ENCODE measurements at places on chromosomes 1 and 21.

DNA sequence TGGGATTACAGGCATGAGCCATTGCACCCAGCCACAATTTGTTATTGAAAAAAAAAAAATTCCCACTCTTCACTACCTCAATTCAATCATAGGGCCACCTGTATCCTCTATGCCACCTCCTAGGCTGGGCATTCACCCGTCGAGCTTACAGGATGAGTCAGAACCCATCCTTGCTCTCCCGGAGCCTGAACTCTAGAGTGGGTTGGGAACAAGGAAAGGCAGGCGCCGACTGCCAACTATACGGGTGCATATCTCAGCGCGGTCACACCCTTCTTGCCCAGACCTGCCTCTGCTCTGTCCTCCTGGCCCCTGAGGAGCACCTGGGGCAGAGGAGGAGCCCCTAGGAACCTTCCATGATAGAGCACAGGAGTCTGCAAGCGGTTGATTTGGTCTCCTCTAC, 21.4 kb upstream of the LBR start:
- DNase-seq: no peak

GRCh38 chr1:153506831-153507413, 28.9 kb downstream of the S100A6 start:
- DNase-seq: no peak

- DNase-seq: no peak
Measured at GRCh38 chr1:70760154-70760553, 287.5 kb downstream of the PTGER3 start.

DNA sequence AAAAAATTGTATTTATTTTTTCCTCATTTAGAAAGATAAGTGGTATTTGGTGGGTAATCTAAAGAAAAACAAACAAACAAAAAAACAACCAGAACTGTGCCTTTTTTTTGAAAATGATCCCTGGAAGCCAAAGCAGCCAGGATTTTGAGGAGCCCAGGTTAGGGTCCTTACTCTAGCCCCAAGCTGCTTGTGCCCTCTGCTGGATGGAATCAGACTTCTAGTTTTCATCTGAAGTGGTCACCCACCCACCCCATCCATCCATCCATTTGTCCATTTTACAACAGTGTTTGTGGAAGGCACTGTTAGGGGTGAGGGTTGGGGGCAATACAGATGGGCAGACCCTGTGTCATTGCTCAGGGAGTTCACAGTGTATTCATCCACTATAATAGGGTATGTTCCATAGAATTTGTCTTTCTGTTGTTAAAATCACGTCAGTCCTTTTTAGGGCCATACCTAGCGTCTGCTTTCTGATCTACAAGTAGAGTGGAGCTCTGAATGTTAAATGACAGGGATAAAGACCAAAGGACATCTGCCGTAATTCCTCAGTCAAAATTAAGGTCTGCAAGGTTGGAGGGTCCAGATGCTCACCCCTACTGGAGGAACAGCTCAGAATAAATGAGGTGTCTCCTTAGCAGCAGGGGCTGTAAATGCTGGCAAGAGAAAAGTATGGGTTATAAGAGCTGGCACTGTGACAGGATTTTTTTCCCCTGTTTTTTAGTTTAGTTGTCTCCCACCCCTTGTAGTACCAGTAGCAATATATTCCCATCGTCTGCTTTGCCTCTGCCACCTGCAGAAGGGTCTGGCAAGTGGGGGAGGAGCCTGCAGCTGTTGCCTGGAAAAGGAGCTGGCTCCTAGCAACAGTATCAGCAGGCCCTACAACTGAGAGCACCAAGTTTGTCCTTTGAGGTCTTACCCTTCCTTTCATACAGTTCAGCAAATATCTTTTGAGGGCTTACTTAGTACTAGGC, 3.2 kb downstream of the LRRC42 start:
- no peak for DNase-seq

- DNase-seq: no peak
Measured at GRCh38 chr1:57279909-57280666, 143.8 kb downstream of the DAB1 start.

- DNase-seq: no peak
Measured at GRCh38 chr1:95041491-95042165, 31.1 kb downstream of the ALG14 start.

DNA sequence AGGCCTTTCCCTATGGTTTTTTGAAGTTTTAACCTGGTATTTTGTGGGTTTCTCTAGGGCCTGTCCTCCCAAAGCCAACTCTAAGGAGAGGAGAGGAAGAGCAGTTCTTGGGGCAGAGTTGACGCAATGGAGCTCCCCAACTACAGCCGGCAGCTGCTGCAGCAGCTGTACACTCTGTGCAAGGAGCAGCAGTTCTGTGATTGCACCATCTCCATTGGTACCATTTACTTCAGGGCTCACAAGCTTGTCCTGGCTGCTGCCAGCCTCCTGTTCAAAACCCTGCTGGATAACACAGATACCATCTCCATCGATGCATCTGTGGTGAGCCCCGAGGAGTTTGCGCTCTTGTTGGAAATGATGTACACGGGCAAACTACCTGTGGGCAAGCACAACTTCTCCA, 38.2 kb downstream of the ZBTB40 start:
- no peak for DNase-seq

- DNase-seq: no peak
Measured at GRCh38 chr1:19689856-19690255, 25.2 kb downstream of the HTR6 start.

GRCh38 chr1:113055570-113055969, 17.4 kb upstream of the LRIG2 start:
- no peak for DNase-seq

DNA sequence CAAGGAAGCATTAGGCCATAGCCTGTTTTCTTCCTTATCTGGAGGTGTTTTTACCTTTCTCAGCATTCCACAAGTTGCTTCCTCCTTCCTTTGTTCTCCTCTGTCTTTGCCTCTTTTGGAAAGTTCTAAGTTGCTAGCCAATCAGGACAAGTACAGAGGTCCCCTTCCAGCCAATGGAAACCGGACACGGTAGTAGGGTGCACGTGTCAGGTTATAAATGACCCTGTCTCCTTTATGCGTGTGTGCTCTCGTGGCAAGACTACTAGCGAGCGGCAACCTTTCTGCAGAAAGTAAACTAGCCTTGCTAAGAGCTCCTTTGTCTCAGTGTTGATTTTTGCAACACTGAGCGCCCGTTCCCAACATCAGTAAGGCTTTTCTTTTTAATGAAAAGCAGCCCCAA, 1.5 kb upstream of the ACADM start:
- DNase-seq: no peak

DNA sequence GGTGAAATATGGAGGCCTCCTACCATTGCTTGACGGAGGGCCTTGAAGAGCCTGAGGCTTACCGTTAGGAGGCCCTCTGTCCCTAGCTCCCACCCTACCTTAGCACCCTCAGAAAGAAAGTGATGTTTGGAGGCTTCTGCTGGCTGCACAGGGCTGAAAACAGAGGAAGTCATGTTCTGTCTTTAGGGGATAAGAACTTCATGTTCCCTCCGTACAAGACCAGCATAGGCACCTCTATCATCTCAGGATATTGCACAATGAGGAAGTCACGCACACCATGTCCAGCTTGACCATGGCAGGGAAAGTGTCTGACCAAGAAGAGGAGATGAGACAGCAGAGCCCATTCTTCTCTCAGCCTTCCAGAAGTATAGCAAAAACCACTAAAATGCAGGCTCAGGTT, 13.8 kb downstream of the ADORA3 start:
- no peak for DNase-seq

GRCh38 chr1:68791800-68792199, 294.9 kb upstream of the DEPDC1 start:
- DNase-seq: no peak

- no peak for DNase-seq
Measured at GRCh38 chr1:154899041-154899440, 29.0 kb upstream of the KCNN3 start.

DNA sequence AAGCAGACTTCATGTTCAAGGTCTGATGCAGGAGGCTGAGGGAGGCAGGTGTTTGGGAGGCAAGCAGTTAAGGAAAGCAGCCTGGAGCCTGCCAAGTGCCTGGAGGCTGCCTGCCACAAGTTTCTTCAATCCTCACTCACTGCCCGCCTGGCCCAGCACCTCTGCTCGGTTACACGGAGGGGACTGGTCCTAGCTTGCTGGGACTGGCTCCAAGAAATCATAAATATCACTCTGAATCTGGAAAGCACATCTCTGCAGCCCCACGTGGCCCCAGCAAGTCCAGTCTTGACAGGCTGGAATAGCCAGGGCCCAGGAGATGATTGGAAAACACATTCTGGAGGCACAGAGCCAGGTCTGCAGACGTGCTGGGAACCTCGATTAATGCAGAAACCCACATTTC, 83.9 kb downstream of the BCAR3 start:
- no peak for DNase-seq

GRCh38 chr1:110065841-110066240, 4.6 kb downstream of the ALX3 start:
- no peak for DNase-seq

GRCh38 chr1:221161571-221162041, 282.4 kb downstream of the HLX start:
- no peak for DNase-seq

GRCh38 chr1:27137544-27138075, 17.3 kb downstream of the SLC9A1 start:
- DNase-seq: no peak

DNA sequence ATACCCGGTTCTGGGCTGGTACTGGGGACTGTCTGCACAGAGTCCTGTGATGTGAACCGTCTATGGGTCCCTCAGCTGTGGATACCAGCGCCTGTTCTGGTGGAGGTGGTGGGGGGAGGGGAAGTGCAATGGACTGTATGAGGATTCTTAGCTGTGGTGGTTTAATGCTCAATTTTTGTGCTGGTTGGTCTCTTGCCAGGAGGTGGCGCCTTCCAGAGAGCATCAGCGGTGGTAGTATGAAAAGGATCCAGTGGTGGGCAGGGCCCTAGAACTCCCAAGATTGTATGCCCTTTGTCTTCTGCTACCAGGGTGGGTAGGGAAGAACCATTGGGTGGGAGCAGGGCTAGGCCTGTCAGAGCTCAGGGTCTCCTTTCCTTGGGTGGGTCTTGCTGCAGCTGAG, 89.4 kb upstream of the B3GALT2 start:
- DNase-seq: no peak

- no peak for DNase-seq
Measured at GRCh38 chr1:7610106-7610731, 160.9 kb upstream of the VAMP3 start.

- no peak for DNase-seq
Measured at GRCh38 chr1:171137580-171137979, 46.9 kb downstream of the FMO3 start.

DNA sequence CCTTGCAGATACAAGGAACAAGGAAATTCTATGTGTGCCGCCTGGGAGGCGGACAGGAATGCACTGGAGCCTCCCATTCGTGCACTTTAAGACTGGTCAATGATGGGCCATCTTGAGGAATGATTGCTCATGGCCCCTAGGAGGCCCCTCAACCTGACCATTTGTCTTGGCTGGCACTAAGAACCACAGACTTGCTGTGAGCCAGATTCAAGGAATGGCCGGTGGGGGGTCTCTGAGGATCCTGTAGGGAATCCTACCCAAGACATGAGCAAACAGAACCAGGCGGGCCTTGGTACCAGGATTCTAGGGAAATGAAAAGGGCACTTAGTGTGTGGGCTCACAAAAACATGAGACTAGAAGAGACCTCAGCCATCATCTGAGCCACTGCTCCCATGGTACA, 28.1 kb upstream of the GOLT1A start:
- no peak for DNase-seq

DNA sequence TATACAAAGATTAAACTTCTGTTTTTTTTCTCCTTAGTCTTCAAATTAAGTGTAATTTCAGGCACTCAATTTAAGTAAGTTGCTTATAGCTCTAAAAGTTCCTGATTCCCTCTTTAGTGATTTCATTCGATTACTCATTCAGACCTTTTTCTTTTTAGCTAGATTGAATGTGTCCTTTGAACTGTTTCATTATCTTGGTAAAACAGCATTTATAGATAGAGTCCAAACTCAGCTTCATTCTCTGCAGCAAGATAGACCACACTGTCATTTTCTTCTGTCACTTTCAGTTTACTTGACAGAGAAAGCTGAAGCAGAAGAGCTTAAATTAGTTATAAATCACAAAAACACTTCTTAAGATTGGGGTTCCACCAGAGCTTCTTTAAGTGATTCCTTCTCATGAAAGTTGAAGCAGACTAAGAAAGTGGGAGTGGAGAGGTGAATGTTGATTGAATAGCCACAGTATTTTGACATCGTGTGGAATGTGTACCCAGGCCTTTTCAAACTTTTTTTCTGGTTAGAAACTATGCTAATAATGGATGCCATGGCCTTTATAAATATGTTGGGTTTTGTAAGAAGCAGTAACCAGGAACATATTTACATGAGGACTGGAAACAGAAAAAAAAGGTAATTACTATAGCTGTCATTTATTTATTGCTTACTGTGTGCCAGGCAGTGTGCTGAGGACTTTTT, 52.2 kb downstream of the ZBTB40 start:
- no peak for DNase-seq

GRCh38 chr1:83897516-83897915, 101.4 kb downstream of the TTLL7 start:
- no peak for DNase-seq

DNA sequence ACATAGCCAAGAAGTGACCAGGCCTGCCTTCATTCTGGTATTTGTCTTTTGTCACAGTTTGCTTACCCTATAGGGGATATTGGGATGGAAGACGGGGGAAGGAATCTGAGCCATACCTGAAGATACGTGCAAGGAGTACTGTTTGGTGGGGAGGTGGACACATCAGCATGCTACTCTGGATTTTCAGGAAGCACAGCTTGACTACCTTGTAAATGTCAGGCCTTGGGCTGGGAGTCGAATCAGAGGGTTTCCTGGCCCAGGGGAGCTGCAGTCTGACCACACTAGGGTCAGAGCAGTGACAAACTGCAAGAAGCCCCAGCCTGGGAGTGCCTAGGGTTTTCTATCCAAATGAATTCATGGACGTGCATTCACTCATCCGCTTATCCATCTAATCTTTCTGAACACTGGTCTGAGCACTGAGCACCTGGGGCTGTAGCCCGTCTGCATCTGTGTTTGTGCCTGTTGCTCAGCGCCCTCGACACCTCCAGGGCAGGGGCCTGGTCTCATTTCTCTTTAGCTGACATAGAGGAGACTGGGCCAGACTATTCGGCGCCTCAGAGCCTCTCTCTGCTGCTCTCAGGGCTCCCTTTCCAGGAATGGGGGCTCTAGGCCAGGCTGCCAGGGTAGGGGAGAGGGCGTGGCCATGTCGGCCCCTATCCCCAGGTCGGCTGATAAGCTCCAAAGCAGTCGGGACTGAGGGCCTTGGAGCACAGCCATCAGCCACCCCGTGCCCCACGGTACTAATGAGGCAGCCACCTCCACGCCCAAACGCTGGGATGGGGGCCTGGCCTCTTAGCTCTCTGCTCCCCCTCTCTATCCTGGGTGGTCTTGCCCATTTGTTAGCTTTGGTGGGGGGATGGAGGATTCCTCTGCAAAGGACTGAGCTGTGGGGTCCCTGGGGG, 47.0 kb upstream of the SLC2A1 start:
- no peak for DNase-seq

- no peak for DNase-seq
Measured at GRCh38 chr1:210440081-210440480, 111.4 kb downstream of the HHAT start.
